ENCODE measurements at places on chromosomes 3 and 15. TPM values are rescaled to one million over a fixed set of nuclear protein-coding genes. Genes with fewer than 3 reads are reported as not detected.

The SLC12A8 gene
- 15.2 TPM for total RNA-seq

The EOMES gene
- 0.58 TPM for total RNA-seq

The GOLGA6L4 gene
- total RNA-seq: 0.45 TPM

The ARGFX gene
- total RNA-seq: not detected

The CAND2 gene
- 5.3 TPM for total RNA-seq

The CLDN18 gene
- total RNA-seq: 1,096 TPM

The LEKR1 gene
- not detected for total RNA-seq

The TF gene
- under 0.01 TPM for total RNA-seq

The CA12 gene
- 1.8 TPM for total RNA-seq

The UROC1 gene
- total RNA-seq: not detected

The STIMATE gene
- 20.9 TPM for total RNA-seq

The ELL3 gene
- total RNA-seq: 71.8 TPM

The PRICKLE2 gene
- 10.7 TPM for total RNA-seq

The TEX9 gene
- 20.0 TPM for total RNA-seq

The STARD9 gene
- total RNA-seq: 45.7 TPM

The EFCAB12 gene
- total RNA-seq: not detected

The MUSTN1 gene
- 24.1 TPM for total RNA-seq

The SNRPA1 gene
- 3.5 TPM for total RNA-seq

The CIDEC gene
- 2.3 TPM for total RNA-seq

The CHL1 gene
- 13.0 TPM for total RNA-seq

The POC1A gene
- total RNA-seq: 3.3 TPM

The HCLS1 gene
- total RNA-seq: 44.0 TPM

The WDR53 gene
- 1.8 TPM for total RNA-seq

The GNAI2 gene
- 73.7 TPM for total RNA-seq

The C3orf20 gene
- total RNA-seq: not detected

The DHFR2 gene
- total RNA-seq: 5.3 TPM

The FRMD4B gene
- total RNA-seq: 28.8 TPM

The MYNN gene
- 11.4 TPM for total RNA-seq

The INSYN1 gene
- total RNA-seq: 39.7 TPM

The APEH gene
- total RNA-seq: 104 TPM

The PAK6 gene
- total RNA-seq: 90.1 TPM

The ESYT3 gene
- total RNA-seq: 2.9 TPM

The INKA1 gene
- 1.8 TPM for total RNA-seq

The NISCH gene
- total RNA-seq: 456 TPM

The POTEB3 gene
- total RNA-seq: not detected

The VIPR1 gene
- total RNA-seq: 10.1 TPM

The ITIH1 gene
- not detected for total RNA-seq

The AZI2 gene
- total RNA-seq: 86.6 TPM

The GOLGA8S gene
- total RNA-seq: not detected

The TTC21A gene
- 0.89 TPM for total RNA-seq

The NSMCE3 gene
- 3.5 TPM for total RNA-seq

The SCAMP2 gene
- 104 TPM for total RNA-seq

The KY gene
- total RNA-seq: 3.6 TPM

The RHOV gene
- total RNA-seq: 1.7 TPM

The FBXW12 gene
- not detected for total RNA-seq

The FGF7 gene
- total RNA-seq: 55.1 TPM

The TPM1 gene
- total RNA-seq: 1,071 TPM

The PAQR9 gene
- not detected for total RNA-seq

The PRR23B gene
- total RNA-seq: not detected

The SLC38A3 gene
- not detected for total RNA-seq

The P2RY12 gene
- total RNA-seq: not detected

The MYRIP gene
- total RNA-seq: 7.7 TPM

The UBE2E1 gene
- 76.4 TPM for total RNA-seq

The TRH gene
- total RNA-seq: not detected

Data from stomach (tissue), 19 donors.